Esophagus (tissue), 2 donors: ENCODE measurements at places on chromosomes 12 and 14. TPM values are rescaled to one million over a fixed set of nuclear protein-coding genes. Genes with fewer than 3 reads are reported as not detected.

The JAG2 gene
- 18.7 TPM for polyA plus RNA-seq

The MSI1 gene
- polyA plus RNA-seq, result 0.16 TPM

The DDN gene
- 0.29 TPM for polyA plus RNA-seq

The RPS6KA5 gene
- 2.3 TPM for polyA plus RNA-seq

The SLC35E3 gene
- polyA plus RNA-seq, result 8.2 TPM

The MUCL1 gene
- polyA plus RNA-seq, result not detected

The ATXN7L3B gene
- polyA plus RNA-seq, result 5.3 TPM

The TAS2R7 gene
- polyA plus RNA-seq, result not detected

The FGF6 gene
- not detected for polyA plus RNA-seq

The FAM181A gene
- not detected for polyA plus RNA-seq

The GLIPR1 gene
- polyA plus RNA-seq, result 0.94 TPM

The TMEM119 gene
- polyA plus RNA-seq, result 0.63 TPM

The CSRP2 gene
- polyA plus RNA-seq, result 33.6 TPM

The ANP32D gene
- polyA plus RNA-seq, result not detected

The SIX6 gene
- polyA plus RNA-seq, result not detected

The RTL1 gene
- polyA plus RNA-seq, result not detected

The NPFF gene
- polyA plus RNA-seq, result not detected

The SAMD15 gene
- 0.41 TPM for polyA plus RNA-seq

The ACSS3 gene
- polyA plus RNA-seq, result 0.31 TPM

The ACVR1B gene
- 11.6 TPM for polyA plus RNA-seq

The B3GNT4 gene
- polyA plus RNA-seq, result 0.62 TPM

The DHRS2 gene
- 0.14 TPM for polyA plus RNA-seq

The AMN gene
- polyA plus RNA-seq, result 13.8 TPM
